ENCODE measurements at places on chromosomes 3 and 15. TPM values are rescaled to one million over a fixed set of nuclear protein-coding genes. Genes with fewer than 3 reads are reported as not detected.

Gene IQCF5
- not detected for polyA plus RNA-seq

- no peak for DNase-seq
Observed at GRCh38 chr3:62803276-62803675, 71.9 kb downstream of the CADPS start.

- peak; percentile 15 for DNase-seq
Observed at GRCh38 chr3:54353946-54354345, 231.6 kb downstream of the CACNA2D3 start.

Gene MRPS11
- 47.9 TPM for polyA plus RNA-seq

GRCh38 chr3:176561826-176562225 lies 635.5 kb downstream of the TBL1XR1 start:
- no peak for DNase-seq

- no peak for DNase-seq
Observed at GRCh38 chr3:182149594-182149993, 437.9 kb downstream of the SOX2 start.

Gene MELTF
- 2.6 TPM for polyA plus RNA-seq
